A549 treated with dexamethasone at 1 μM for 4 hours (cell line): ENCODE measurements at places on chromosomes 5 and 9. TPM values are rescaled to one million over a fixed set of nuclear protein-coding genes. Genes with fewer than 3 reads are reported as not detected.

DMGDH gene
- 0.12 TPM in 1 of 5 replicates, not detected in the others for total RNA-seq

GMCL2 gene
- not detected in 5 replicates for total RNA-seq

TGFBI gene
- 1,392 to 2,102 TPM (median 1,727 TPM) in 5 replicates for total RNA-seq

NOTCH1 gene
- total RNA-seq: 6.5 to 13.7 TPM (median 13.2 TPM) in 5 replicates

PDE6A gene
- total RNA-seq: 0.20 to 0.32 TPM (median 0.30 TPM) in 5 replicates

ERAP2 gene
- total RNA-seq: 0.82 to 1.5 TPM (median 1.1 TPM) in 5 replicates

PPP2R2B gene
- total RNA-seq: 0.08 to 0.15 TPM (median 0.12 TPM) in 4 of 5 replicates, not detected in the other

TOR1B gene
- 21.2 to 27.1 TPM (median 24.1 TPM) in 5 replicates for total RNA-seq

HNRNPAB gene
- 298 to 378 TPM (median 307 TPM) in 5 replicates for total RNA-seq

SPAG8 gene
- total RNA-seq: 0.24 to 0.51 TPM (median 0.34 TPM) in 5 replicates

ITK gene
- total RNA-seq: 0.07 to 0.43 TPM (median 0.37 TPM) in 5 replicates

CDX1 gene
- total RNA-seq: not detected in 5 replicates

PCDHGB6 gene
- 0.08 to 0.15 TPM (median 0.13 TPM) in 5 replicates for total RNA-seq

ENG gene
- total RNA-seq: 0.07 to 0.16 TPM (median 0.09 TPM) in 5 replicates

MLANA gene
- not detected in 5 replicates for total RNA-seq

WNT8A gene
- not detected in 5 replicates for total RNA-seq

PCDHA9 gene
- 0.01 TPM in 1 of 5 replicates, not detected in the others for total RNA-seq

MZB1 gene
- 0.09 to 0.20 TPM in 2 of 5 replicates, not detected in the others for total RNA-seq

TAS2R1 gene
- total RNA-seq: not detected in 5 replicates

SHOC1 gene
- 0.01 to 0.02 TPM in 2 of 5 replicates, not detected in the others for total RNA-seq

WDR31 gene
- total RNA-seq: 0.85 to 1.6 TPM (median 1.2 TPM) in 5 replicates

ZNF883 gene
- total RNA-seq: 0.79 to 1.1 TPM (median 1.0 TPM) in 5 replicates

SLC27A6 gene
- 0.07 to 0.08 TPM (median 0.08 TPM) in 4 of 5 replicates, not detected in the other for total RNA-seq

TMEM203 gene
- total RNA-seq: 34.6 to 42.9 TPM (median 39.6 TPM) in 5 replicates

LCN12 gene
- 0.48 to 1.6 TPM (median 1.3 TPM) in 5 replicates for total RNA-seq

ADRA1B gene
- 15.9 to 25.1 TPM (median 21.9 TPM) in 5 replicates for total RNA-seq

CDH18 gene
- total RNA-seq: not detected in 5 replicates

C9orf153 gene
- 0.07 to 0.25 TPM (median 0.12 TPM) in 5 replicates for total RNA-seq

OBP2B gene
- total RNA-seq: not detected in 5 replicates

CCDC69 gene
- 1.4 to 2.4 TPM (median 1.5 TPM) in 5 replicates for total RNA-seq

CTNND2 gene
- 0.04 to 0.27 TPM (median 0.05 TPM) in 3 of 5 replicates, not detected in the others for total RNA-seq

MYORG gene
- total RNA-seq: 5.1 to 8.1 TPM (median 7.2 TPM) in 5 replicates

RAI14 gene
- 43.8 to 62.4 TPM (median 59.5 TPM) in 5 replicates for total RNA-seq

FIBCD1 gene
- total RNA-seq: 11.8 to 23.1 TPM (median 20.8 TPM) in 5 replicates

TMEM174 gene
- total RNA-seq: not detected in 5 replicates

SLC25A2 gene
- total RNA-seq: not detected in 5 replicates

TMOD1 gene
- 1.6 to 2.0 TPM (median 1.7 TPM) in 5 replicates for total RNA-seq

FOXD4L5 gene
- total RNA-seq: 0.04 to 0.05 TPM (median 0.05 TPM) in 3 of 5 replicates, not detected in the others

TMEM171 gene
- total RNA-seq: 4.3 to 5.6 TPM (median 4.9 TPM) in 5 replicates

PCAT7 gene
- 0.64 to 0.97 TPM (median 0.72 TPM) in 5 replicates for total RNA-seq

MAMDC2 gene
- 0.20 to 0.34 TPM (median 0.27 TPM) in 5 replicates for total RNA-seq

TTC16 gene
- total RNA-seq: 0.02 to 0.07 TPM (median 0.04 TPM) in 4 of 5 replicates, not detected in the other

TMEM215 gene
- 0.02 TPM in 3 of 5 replicates, not detected in the others for total RNA-seq

PDGFRB gene
- 0.14 to 0.27 TPM (median 0.22 TPM) in 5 replicates for total RNA-seq

POU5F2 gene
- total RNA-seq: 0.01 to 0.02 TPM (median 0.01 TPM) in 3 of 5 replicates, not detected in the others

TLX3 gene
- not detected in 5 replicates for total RNA-seq

PRRX2 gene
- 5.6 to 11.2 TPM (median 9.4 TPM) in 5 replicates for total RNA-seq

FCN2 gene
- total RNA-seq: not detected in 5 replicates

KCNMB1 gene
- not detected in 5 replicates for total RNA-seq

LRRC70 gene
- total RNA-seq: 0.06 to 0.40 TPM (median 0.30 TPM) in 5 replicates

INSL4 gene
- 14.0 to 17.1 TPM (median 15.9 TPM) in 5 replicates for total RNA-seq
